GDM1 (cell line): ENCODE measurements at places on chromosomes 16 and 17.
A peak's percentile ranks its signal among the peaks of the same experiment; 100 is the strongest.

DNA sequence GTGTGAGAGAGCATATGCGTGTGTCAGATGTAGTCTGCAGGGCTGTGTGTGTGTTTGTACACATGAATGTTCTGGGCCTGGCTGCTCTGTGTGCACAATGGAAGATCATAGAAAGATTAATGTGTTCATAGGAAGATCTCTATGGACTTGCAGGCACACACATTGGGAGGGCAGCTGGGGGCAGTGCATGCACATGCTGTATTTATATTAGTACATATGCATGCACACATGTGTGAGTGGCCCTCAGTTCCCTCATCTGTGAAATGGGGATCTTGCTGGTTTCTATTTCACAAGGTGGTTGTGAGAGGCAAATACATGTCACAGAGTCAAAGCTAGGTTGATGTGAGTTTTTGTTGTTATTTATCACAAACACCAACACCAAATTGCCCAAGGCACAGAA lies 2.1 kb downstream of the CA7 start:
- no peak for DNase-seq

GRCh38 chr17:58092797-58093385 lies 9.7 kb downstream of the DYNLL2 start:
- DNase-seq: no peak

GRCh38 chr16:667113-667779 lies 686 bp upstream of the RHOT2 start:
- DNase-seq: no peak

- DNase-seq: no peak
Observed at GRCh38 chr16:70736465-70737376, 50.9 kb upstream of the MTSS2 start.

- no peak for DNase-seq
Observed at GRCh38 chr16:87492291-87492630, 563 bp downstream of the ZCCHC14 start.

DNA sequence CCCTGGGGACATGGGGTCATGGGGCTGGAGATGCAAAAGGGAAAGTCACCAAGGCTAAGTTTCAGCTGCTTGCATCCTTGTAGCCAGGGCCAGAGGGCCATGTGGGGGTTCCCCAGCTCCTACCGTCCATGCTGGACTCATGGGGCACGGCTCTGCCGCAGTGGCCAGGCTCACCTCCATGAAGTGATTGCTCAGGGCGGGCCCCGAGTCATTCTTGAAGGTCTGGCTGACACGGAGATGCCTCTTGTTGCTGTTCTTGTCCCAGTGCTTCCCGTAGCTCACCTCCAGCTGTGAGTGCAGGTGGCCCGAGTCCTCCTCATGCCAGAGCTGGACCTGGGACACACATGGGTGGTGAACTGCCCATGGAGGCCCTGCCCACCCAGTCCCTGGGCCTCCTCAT lies 114.5 kb downstream of the RMI2 start:
- DNase-seq: no peak

- DNase-seq: no peak
Observed at GRCh38 chr17:76382803-76383545, 1.4 kb upstream of the SPHK1 start.

GRCh38 chr17:81069135-81069645 lies 34.2 kb downstream of the BAIAP2 start:
- no peak for DNase-seq

DNA sequence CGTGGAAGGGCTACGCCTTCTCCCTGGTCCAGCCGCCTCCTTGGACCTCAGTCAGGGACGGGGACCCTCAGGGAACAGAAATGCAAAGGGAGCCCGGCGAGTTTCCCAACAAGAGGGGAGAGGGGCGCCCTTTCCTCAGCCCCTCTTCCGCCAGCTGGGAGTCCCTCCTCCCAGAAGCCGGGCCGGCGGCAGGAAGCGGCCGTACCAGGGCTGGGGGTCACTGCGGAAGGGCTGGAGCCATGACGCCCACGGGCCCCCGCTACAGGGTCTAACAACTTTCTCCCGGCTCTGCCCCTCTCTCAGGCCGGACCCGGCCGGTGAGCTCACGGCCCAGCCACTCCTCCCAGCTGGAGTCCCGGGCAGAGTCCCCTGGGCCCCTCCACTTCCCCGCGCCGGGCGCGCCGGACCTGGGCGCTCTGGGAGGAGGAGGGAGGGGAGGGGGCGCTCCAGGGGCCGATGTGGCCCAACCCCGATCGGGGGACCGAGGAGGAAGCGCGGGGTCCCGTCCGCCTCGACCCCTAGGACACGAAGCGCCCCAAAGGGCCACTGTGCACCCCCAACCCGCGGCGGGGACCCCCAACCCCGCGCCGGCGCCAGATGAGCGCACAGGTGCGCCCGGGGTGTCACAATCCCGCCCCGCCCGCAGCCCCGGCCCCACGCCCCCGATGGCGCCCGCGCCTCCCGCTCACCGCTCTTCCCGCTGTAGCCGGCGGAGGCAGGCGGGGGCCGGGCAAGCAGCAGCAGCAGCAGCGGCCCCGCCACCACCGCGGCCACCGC lies 578 bp downstream of the PGAP6 start:
- no peak for DNase-seq

DNA sequence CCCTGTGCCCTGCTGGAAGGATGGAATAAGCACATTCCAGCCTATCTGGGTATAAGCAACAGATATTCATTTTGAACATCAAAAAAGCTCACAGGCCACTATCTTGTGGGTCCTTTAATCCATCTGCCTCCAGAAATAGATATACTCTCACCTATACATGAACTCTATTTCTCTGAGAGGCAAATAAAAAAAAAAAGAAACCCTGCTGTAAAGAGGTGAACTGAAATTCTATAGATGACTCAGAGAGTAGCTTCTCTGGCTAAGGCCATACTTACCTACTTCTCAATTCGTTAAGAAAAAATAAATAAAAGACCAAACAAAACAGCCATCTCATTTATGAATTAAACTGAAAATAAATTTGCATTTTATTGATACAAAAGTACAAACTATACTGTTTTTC lies 86.3 kb downstream of the DYNLRB2 start:
- DNase-seq: no peak

DNA sequence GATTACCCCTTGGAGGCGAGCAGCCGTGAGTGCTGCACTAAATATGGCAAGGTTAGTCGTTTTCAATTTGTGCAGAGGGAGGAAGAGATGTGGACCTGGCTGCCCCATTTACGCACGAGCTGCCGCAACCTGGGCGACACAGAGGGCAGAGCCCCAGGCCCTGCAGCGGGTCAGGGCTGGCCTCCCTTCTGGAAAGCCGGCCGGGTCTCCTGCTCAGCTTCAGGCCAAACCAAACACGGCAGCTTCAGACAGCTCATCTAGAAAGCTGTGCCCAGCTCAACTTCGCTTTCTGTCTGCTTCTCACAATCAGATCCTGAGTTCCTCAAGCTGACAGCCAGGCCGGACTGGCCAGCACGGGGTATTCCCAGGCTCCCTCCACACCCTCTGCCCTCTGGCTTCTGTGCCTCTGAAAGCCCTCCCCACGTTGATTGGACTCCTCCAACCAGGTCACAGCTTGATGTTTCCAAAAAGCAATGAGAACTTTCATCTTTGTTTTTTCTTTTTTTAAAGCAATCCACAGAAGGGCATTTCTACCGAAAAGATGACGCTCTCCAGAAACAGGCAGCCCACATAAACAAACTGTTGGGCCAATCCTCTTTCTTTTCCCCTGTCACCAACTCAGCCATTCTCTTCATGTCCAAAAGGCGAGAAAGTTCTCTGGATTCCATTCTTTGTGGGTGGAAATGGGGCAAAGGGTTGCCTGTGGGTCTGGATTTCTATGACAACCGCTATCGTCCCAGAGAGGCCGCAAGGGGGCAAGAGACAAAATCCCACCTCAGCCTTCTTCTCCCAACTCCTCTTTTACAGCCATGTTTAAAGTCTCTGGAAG lies 189.0 kb downstream of the ZFHX3 start:
- no peak for DNase-seq

GRCh38 chr17:44733753-44734152 lies 25.0 kb upstream of the ADAM11 start:
- DNase-seq: peak; percentile 13
